Motor neuron (in vitro differentiated cells): ENCODE measurements at places on chromosomes 3 and 15. TPM values are rescaled to one million over a fixed set of nuclear protein-coding genes. Genes with fewer than 3 reads are reported as not detected.

- no peak for ATAC-seq
Measured at GRCh38 chr15:55721554-55722185, 21.3 kb downstream of the PRTG start.

DLL4 gene
- total RNA-seq: 0.93 and 1.8 TPM in 2 replicates

TERC gene
- total RNA-seq: 22.6 and 24.1 TPM in 2 replicates

- ATAC-seq: no peak
Measured at GRCh38 chr3:186048119-186048518, 60.8 kb downstream of the ETV5 start.

- no peak for ATAC-seq
Measured at GRCh38 chr3:33071181-33071580, 25.8 kb downstream of the GLB1 start.

- no peak for ATAC-seq
Measured at GRCh38 chr3:35733341-35733740, 94.0 kb downstream of the ARPP21 start.

COL6A6 gene
- total RNA-seq: 0.37 and 0.52 TPM in 2 replicates

CNBP gene
- 310 and 313 TPM in 2 replicates for total RNA-seq
